ENCODE measurements at places on chromosomes 1 and 21. TPM values are rescaled to one million over a fixed set of nuclear protein-coding genes. Genes with fewer than 3 reads are reported as not detected.
A peak's percentile ranks its signal among the peaks of the same experiment; 100 is the strongest.

DNA sequence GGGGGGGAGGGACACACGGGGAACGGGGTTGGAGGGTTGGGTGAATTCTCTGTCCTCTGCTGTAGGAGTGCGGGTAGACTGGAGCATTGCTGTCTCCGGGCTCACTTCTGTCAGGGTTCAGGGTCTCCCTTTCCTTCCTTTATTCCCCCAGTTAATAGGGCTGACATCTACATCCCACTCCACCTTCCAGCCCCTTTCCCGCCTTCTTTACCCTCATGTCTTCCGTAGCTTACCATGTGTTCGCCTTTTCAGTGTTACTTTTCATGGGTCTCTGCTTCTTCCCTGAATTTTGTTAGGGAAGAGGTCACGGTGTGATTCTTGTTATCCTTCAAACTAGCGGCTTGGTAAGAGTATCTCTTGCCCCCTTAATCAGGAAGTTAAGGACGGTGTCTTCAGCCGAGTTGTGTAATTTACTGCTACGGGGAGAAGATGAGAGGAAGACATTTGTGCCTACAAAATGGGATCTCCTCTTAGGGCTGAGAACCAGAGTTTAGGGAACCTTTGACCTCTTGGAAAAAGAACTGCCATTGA lies 917 bp downstream of the RAP1A start:
- DNase-seq: peak; percentile 33

- DNase-seq: no peak
Observed at GRCh38 chr1:158600735-158601134, 4.3 kb upstream of the OR10Z1 start.

GRCh38 chr1:33047839-33048305 lies 11.2 kb upstream of the AK2 start:
- DNase-seq: no peak

DNA sequence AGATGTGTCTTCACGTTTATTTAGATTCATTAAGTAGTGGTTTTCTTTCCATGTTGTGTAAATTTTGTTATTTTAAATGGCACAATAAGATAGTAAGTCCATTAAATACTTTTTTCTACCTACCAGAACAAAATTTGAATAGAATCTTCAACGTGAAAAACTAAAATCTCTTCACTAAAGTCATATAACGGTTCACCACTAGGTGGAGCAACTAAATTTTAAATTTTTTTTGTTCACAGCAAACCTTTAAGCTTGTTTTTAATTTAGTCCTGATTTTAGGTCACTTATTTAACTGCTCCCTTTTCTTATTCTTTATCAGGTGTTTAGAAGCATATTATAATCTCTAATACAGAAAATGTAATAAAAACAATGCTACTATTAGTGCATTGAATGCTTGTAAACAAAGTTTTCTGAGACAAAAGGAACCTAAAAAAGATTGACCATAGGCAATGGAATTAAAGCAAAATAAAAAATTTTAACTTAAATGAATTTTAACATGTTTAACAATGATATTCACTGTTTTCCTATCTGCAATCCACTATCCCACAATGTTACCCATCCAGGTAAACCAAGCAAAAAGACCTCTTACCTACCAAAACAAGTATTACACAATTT lies 28.3 kb upstream of the PKN2 start:
- DNase-seq: peak; percentile 63

- no peak for DNase-seq
Observed at GRCh38 chr21:14594967-14595366, 48.9 kb upstream of the SAMSN1 start.

GRCh38 chr1:232483826-232484225 lies 146.1 kb downstream of the SIPA1L2 start:
- DNase-seq: no peak

Gene POLR3GL
- total RNA-seq: 17.2 TPM

Gene RUNX1
- total RNA-seq: 1.7 TPM

Data from dermis blood vessel endothelial cell (primary cell).